ENCODE measurements at places on chromosomes 12 and 14.

- DNase-seq = no peak
Observed at GRCh38 chr12:75361408-75361807, 26.9 kb downstream of the GLIPR1L1 start.

DNA sequence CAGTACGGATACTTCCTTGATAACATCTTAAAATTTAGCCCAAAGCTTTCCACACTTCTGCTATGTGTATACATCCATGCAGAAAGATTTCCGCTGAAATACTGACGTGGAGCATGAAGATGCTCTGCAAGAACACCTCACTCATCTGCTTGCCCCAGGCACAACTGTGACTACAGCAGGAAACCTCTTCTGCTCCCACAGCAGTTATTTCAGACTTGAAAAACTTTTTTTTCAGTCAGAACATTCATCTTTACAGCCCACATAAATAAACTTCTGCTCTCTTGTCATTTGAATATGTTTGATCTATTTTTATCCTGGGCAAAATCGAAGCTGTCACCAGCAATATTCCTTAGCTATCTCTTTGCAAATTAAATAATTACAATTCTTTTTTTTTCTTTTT is 6.8 kb upstream of the LRIG3 start:
- DNase-seq = no peak

GRCh38 chr12:68231691-68232090 is 6.1 kb upstream of the IL26 start:
- no peak for DNase-seq

DNA sequence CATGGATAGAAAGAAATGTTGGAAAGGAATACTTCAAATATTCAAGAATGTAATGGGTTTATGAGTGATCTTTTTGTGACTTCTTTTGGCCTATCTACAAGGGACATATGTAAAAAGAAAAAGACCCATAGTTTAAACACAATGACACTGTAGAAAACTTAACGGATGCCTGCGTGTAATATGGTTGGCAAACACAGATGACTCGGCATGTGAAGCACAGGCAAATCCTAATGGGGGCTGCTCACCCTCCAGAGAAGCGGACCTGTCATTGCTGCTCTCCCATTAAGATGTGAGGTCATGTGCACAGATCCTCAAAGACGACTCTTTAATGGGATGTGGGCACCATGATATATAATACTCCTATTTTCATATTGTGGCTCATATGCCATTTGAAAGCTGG is 366.6 kb upstream of the TMEM132C start:
- DNase-seq = no peak

GRCh38 chr12:117832459-117833457 is 136.0 kb downstream of the KSR2 start:
- no peak for DNase-seq

DNA sequence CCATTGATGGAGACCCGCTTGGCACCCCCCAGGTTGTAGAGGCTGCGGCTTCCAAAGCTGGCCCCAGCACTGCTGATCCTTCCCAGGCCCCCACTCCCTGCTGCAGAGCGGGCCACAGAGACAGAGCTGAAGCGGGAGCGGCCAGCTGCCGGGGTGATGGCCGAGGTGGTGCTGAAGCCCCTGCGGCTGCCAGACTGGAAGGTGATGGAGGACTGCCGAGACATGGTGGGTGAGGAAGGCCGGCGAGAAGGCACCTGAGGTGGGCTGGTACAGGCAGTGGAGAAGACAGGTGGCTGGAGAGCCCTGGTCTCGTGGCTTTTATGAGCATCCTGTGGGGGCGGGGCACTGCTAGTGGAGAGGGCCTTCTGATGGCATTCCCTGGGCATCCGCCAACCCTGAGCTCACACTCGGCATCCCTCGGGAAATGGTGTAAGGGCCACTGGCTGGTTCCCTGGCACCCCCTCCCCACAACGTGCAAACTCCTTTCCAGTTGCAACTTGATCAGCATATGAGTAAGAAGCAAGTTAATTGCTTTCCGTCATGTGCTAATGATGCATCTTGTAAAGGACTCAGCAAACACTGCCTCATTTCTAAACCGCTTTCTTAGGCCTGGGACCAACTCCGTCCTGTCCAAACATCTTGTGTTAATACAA is at the start of gene KRT75:
TSS of gene KRT75 (minus strand) at position 291 of the 653 bp plus-strand sequence. CDS start at position 224, 67 bp downstream.
- no peak for DNase-seq

- DNase-seq = no peak
Observed at GRCh38 chr12:57219993-57220754, 3.6 kb downstream of the NXPH4 start.

GRCh38 chr12:79935624-79936345 is 888 bp upstream of the PPP1R12A start:
- no peak for DNase-seq

DNA sequence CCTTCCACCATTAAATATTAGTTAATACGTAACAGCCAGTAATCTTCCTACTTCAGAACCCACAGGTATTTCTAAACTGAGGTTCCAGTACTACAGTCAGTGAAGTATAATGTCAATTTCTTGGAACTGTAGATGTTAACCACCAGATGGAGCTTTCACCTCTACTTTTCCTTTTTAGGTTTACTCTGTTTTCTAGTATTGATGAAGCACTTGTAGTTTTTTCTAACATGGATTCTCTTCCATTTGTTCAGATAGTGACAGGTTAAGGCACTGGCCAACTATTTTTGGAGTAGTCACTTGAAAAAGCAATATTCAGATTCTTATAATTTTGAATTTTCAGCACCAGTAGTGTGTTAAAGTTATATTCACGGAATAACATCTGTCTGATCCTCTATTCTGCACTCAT is 4.6 kb upstream of the SEC23A start:
- peak; percentile 45 for DNase-seq

- DNase-seq = no peak
Observed at GRCh38 chr12:30178916-30179315, 395.2 kb upstream of the TMTC1 start.
